ENCODE measurements at places on chromosomes 16 and 17.
A peak's percentile ranks its signal among the peaks of the same experiment; 100 is the strongest.

DNA sequence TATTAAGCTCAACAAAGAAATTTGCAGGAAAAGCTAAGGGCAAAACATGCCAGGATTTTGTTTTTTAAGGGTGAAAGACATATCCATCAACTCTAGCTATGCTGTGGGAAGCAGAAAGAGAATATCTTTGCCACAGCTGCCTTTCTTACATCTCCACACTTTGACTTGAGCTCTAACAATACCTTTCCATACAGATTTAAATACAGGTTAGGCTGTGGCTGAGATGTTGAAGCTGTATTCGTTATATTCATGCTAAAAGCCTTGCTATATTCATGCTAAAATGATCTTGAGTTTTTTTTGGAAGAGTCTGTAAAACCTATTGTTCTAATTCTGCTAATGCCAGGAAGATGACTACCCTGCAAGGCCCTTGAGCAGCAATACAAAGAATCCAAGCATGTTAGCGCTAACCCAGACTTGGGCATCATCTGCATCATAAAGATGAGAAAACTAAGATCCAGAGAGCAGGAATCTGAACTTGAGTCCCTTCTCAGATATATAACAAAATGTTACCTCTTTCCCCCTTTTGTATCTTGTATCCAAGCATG lies 204.8 kb upstream of the C17orf78 start:
- DNase-seq: no peak

- DNase-seq: no peak
These were observed 79.8 kb downstream of the ZDHHC7 start for GRCh38 chr16:84931506-84931905.

DNA sequence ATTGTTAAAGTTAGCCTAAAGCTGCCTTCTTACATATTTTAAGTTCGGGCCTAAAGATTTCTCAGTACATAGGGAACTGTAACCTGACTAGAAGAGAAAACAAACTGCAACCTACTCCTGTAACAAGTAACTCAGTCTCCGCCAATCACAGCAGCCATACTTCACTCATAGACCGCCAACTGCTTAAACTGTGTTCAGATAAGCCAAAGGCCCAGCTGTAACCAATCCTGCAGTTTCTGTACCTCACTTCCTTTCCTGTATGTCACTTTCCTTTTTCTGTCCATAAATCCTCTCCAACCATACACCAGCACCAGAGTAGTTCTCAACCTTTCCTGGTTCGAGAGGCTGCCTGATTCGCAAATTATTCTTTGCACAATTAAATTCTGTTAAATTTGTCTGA lies 41.5 kb downstream of the GLG1 start:
- no peak for DNase-seq

- no peak for DNase-seq
These were observed 14.7 kb upstream of the CTCF start for GRCh38 chr16:67547423-67548264.

GRCh38 chr17:39139161-39139511 lies 12.3 kb downstream of the PLXDC1 start:
- DNase-seq: peak; percentile 91

DNA sequence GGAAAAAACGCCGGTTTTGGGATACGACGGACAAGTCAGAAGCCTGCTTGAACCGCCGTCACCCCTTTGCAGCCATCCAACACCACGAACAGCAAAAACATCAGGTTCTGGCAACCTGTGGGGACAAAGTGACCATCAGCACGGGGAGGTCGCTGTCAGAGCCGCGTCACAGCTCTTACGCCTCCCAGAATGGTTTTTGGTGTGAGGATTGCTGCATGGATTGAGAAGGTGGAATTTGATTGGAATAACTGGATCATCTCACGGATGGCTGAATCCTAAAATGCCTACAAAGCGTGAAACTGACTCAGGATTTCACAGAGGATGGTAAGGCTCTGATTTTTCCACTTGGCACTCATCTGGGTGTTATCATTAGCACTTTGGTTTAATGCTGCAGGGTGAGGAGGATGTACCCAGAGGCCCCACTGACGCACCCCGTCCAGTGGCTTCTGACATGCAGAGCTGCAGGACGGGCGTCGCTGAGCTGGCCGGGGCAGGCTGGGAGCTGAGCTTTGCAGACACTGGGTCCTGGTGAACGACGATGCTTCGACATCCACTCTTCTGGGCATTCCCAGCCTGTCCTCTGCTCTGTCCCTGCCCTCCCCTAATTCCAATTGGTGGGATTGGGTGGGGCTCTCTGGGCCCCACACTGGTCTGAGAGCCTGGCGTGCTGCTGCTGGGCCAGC lies 73.4 kb upstream of the CREBBP start:
- DNase-seq: no peak

- DNase-seq: no peak
These were observed 43.8 kb upstream of the ARHGAP44 start for GRCh38 chr17:12745486-12745885.

GRCh38 chr17:59435238-59435637 lies 103.8 kb downstream of the YPEL2 start:
- peak; percentile 68 for DNase-seq

- no peak for DNase-seq
These were observed 41.6 kb upstream of the HNF1B start for GRCh38 chr17:37786481-37786880.

DNA sequence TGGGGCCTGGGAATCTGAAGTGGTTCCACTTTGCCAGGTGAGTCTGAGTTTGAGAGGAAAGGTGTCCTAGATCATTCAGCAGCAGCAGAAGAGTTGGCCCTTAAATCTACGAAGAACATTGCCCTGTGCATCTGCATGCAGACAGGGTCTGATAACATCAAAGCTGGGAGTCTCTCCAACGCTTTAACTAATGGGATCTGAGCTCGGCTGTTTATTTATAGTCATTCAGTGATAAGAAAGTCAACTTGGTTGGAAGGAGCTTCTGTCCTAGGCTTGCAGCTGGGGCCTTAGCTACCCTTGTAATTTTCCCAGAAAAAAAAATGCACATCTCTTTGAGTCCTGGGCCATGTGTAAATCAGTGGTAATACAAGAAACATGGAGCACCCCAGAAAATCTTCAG lies 418.0 kb upstream of the HSBP1 start:
- no peak for DNase-seq

- DNase-seq: peak; percentile 74
These were observed 834 bp upstream of the TXNDC11 start for GRCh38 chr16:11743308-11744074.

- DNase-seq: no peak
These were observed 81.8 kb downstream of the IRX3 start for GRCh38 chr16:54204756-54205155.

- DNase-seq: no peak
These were observed 190.9 kb upstream of the GSE1 start for GRCh38 chr16:85422196-85422631.

GRCh38 chr17:57679906-57680695 lies 65.0 kb downstream of the CCDC182 start:
- DNase-seq: no peak

DNA sequence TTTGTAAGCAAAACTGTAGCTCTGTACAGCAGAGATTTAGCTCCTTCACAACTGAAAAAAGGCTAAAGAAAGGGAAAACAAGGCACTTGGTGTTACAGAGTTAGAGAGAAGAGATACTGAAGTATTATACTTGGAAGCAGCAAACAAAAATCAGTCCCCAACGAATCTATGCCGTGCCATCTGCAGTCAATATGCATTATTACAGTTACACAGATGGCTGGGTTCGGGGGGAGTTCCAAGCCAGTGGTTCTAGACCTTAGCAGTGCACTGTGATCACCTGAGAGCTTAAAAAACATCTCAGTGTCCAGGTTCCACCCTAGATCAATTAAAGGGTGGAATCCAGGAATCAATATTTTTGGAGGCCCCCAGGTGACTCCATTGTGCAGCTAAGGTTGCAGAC lies 489.9 kb downstream of the SHISA9 start:
- no peak for DNase-seq

DNA sequence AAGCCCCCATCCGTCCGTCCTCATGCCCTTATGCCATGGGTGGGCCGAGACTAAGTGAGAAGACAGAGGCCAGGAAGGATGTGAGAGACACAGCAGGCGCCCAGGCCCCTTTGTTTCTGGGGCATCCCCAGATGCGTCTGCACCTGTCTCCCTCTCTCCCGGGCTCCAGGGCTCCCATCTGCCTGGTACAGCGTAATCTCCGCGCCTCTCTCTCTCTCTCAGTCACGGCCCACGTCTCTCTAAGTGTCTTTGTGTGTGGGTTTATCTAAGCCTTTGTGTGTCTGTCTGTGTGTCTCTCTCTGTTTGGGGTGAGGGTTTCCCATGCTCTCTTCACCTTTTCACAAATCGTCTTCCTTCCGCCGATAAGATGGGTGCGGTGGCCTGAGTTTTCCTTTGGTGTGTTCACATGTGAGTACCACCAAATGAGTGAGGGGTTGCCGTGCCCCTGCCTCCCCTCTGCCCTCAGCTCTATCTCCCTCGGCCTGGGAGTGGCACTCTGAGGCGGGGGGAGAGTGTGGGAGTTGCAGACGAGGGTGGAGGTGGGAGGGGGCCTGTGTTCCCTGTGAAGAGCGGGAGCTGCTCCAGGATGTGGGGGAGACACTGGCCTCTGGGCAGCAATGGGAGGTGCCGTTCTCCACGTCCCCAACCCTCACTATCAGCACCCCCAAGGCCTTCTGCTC lies 25.8 kb upstream of the ABCC3 start:
- DNase-seq: no peak

DNA sequence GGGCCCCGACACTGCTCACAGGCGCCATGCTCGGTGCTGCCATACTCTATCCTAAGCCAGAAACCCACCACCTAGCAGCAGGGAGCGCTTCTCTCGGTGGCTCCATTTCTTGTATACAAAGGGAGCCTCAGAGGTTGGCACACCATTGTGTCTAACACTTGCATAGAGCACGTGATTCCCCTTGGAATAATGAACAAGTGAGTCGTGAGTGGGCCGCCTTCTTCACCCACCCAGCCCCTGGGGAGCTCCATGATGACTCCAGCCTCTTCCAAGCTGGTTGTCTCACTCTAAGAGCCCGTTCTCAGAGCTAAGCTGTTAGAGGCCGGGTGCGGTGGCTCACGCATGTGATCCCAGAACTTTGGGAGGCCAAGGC lies 82.3 kb upstream of the ZNF469 start:
- no peak for DNase-seq

DNA sequence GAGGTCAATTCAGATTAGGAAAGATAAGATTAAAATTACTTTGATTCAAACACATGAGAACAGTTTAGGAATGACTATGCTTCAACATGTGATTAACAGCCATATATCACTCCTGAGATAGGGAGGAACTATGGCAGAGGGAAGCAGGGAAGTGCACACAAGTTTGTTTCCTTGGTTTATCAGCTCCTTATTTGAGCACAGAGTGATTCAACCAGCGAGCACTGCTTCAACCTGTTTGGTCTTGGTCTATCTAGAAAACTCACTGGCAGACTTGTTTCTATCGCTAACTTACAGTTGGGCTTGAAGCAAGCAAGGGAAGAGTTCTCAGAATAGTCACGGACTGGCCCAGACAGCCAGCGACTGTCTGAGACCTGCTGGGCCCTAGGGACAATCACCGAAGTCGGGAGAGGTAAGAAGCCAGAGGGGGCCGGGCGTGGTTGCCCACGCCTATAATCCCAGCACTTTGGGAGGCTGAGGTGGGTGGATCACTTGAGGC lies 23.5 kb downstream of the TUBG1 start:
- no peak for DNase-seq

DNA sequence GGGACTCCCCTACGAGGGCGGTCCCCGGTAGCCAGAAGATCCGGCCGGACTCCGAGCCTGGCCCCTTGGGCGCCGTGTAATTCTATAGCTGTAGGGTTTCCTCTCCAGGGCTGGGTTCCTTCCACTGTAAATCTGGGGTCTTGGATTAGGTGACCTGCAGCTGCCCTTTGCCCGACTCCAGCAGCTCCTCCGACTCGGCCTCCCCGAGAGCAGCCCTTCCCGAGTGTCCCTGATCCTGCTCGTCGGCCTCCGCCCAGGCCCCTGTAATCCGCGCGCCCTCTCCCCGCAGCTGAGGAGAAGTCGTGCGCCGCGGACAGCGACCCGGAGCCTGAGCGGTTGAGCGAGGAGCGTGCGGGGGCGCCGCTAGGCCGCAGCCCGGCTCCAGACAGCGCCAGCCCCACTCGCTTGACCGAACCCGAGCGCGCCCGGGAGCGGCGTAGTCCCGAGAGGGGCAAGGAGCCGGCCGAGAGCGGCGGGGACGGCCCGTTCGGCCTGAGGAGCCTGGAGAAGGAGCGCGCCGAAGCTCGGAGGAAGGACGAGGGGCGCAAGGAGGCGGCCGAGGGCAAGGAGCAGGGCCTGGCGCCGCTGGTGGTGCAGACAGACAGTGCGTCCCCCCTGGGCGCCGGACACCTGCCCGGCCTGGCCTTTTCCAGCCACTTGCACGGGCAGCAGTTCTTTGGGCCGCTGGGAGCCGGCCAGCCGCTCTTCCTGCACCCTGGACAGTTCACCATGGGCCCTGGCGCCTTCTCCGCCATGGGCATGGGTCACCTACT lies 5.5 kb downstream of the TBX2 start:
- no peak for DNase-seq

- DNase-seq: no peak
These were observed 239.0 kb upstream of the CACNG5 start for GRCh38 chr17:66595893-66596292.

GRCh38 chr16:87198328-87198832 lies 118.8 kb downstream of the C16orf95 start:
- DNase-seq: no peak

GRCh38 chr17:44442806-44443205 lies 53.4 kb upstream of the ITGA2B start:
- no peak for DNase-seq

- no peak for DNase-seq
These were observed 70.2 kb downstream of the ARHGAP44 start for GRCh38 chr17:12859520-12859919.

DNA sequence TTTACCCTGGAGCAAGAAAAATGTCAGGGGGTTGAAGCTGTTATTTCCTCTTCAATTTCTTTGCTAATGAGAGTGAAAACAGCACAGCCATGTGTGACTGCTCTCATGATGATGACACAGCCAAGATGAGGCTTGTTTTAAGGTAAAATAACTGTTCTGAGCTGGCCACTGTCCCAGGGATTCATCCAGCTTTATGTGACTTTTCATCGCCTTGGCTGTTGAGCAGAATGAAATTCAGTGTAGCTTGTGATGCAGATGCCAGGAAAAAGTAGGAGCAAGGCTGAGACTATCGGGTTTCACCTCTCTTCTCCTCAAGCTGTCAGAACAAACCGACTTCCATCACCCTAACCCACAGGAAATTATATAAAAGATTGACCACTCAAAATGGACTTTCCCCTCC lies 361.8 kb upstream of the CDH5 start:
- peak; percentile 47 for DNase-seq

GRCh38 chr16:52469775-52470174 lies 77.2 kb downstream of the TOX3 start:
- no peak for DNase-seq

GRCh38 chr16:13839577-13839976 lies 80.4 kb upstream of the ERCC4 start:
- DNase-seq: no peak
